Smooth muscle cell of the pulmonary artery (primary cell): ENCODE measurements at places on chromosomes 2 and 18. TPM values are rescaled to one million over a fixed set of nuclear protein-coding genes. Genes with fewer than 3 reads are reported as not detected.

Gene UNC80
- total RNA-seq = 0.03 TPM in 1 of 2 replicates, not detected in the other

Gene NETO1
- not detected in 2 replicates for total RNA-seq

Gene ZRANB3
- total RNA-seq = 6.3 and 7.9 TPM in 2 replicates

Gene SLC4A5
- 0.13 and 0.30 TPM in 2 replicates for total RNA-seq

Gene TBC1D8
- 9.7 and 12.1 TPM in 2 replicates for total RNA-seq

Gene ABHD1
- 0.13 and 0.20 TPM in 2 replicates for total RNA-seq

Gene TRABD2A
- total RNA-seq = 4.0 and 4.7 TPM in 2 replicates

Gene RFX8
- 2.5 and 6.4 TPM in 2 replicates for total RNA-seq

Gene SNORC
- total RNA-seq = 0.65 and 1.6 TPM in 2 replicates

Gene CCDC121
- 1.8 TPM in 2 replicates for total RNA-seq

Gene SAG
- not detected in 2 replicates for total RNA-seq

Gene PROM2
- 0.20 and 0.56 TPM in 2 replicates for total RNA-seq

Gene ZNF385B
- not detected in 2 replicates for total RNA-seq

Gene CD28
- total RNA-seq = not detected in 2 replicates

Gene KIAA1328
- total RNA-seq = 4.0 and 4.9 TPM in 2 replicates

Gene DYNAP
- total RNA-seq = not detected in 2 replicates

Gene LRP1B
- total RNA-seq = 0.03 and 0.13 TPM in 2 replicates

Gene REG3A
- total RNA-seq = not detected in 2 replicates

Gene STARD6
- total RNA-seq = not detected in 2 replicates

Gene VWC2L
- total RNA-seq = not detected in 2 replicates

Gene OSR1
- total RNA-seq = 11.6 and 29.1 TPM in 2 replicates

Gene CTLA4
- not detected in 2 replicates for total RNA-seq

Gene SLC9A4
- 0.03 TPM in 1 of 2 replicates, not detected in the other for total RNA-seq

Gene RPRD1A
- 51.1 and 62.8 TPM in 2 replicates for total RNA-seq

Gene RNF152
- total RNA-seq = 36.8 and 68.2 TPM in 2 replicates

Gene HRH4
- 0.07 and 0.17 TPM in 2 replicates for total RNA-seq

Gene GMPPA
- total RNA-seq = 60.6 and 64.6 TPM in 2 replicates

Gene CXCR4
- total RNA-seq = 0.85 and 2.0 TPM in 2 replicates

Gene LYG2
- total RNA-seq = not detected in 2 replicates

Gene TUBA3E
- not detected in 2 replicates for total RNA-seq

Gene MTX2
- 17.9 and 21.7 TPM in 2 replicates for total RNA-seq

Gene CAPG
- total RNA-seq = 16.7 and 94.6 TPM in 2 replicates
